ENCODE measurements at places on chromosomes 3 and 15.

DNA sequence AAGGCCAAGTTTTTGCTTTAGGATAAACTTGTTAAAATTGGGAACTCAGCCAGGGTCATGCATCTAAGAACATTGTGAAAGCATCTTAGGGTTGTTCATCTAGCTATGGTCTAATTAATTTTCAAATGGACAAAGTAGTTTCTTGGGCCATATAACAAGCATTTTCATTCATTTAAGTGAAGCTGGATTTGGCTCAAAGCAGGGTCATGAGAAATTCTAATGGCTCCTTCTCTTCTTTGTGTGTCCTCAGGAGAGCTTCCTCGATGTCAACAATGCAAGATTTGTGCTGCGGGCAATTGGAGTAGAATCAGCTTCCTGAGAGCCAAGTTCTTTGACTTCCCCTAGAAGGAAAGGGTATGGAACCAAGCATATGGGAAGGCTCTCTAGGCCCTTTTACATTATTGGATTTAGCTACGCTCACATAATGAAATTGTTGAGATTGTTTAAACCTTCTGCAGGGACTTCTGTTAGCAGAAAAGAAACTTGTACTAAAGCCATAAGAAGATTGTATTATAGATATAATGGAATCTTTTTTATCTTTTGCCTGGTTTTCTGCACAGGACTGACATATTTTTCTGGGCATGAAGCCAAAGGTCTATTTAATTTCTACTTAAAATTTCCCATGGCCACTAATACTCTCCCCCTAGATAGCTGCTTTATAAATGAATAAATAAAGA is 1.8 kb upstream of the SAMMSON start:
- no peak for DNase-seq

DNA sequence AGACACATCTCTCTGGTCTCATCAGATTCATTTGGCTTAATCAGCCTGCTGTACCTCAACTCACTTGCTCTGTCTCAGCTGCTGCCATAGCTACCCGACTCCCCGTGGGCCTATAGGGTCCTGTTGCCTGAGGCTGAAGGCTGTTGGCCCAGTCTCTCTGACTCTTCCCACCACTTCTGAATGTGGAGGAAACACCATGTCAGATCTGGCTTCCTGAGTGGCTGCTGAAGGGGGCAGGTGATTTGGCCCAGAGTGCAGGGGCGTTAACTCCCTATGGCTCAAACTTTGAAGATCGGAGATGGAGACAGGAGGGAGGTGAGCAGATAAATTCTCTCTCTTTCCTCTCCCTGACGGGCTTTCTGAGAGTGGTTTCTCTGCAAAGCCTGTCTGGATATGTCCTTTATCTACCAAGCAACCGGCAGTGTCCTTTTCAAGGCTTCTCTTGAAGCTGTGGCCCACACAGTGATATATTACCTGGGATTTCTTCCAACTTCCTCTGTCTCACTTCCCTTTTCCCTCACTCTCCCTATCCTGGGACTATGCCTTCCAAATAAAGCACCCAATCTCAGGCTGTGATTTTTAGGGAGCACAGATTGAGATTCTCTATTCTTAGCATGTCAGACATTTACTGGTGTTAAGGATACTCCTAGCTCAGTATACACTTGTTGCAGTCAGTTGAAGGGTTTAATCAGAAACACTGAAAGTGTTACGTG is 334.9 kb upstream of the TBC1D5 start:
- DNase-seq, result no peak

DNA sequence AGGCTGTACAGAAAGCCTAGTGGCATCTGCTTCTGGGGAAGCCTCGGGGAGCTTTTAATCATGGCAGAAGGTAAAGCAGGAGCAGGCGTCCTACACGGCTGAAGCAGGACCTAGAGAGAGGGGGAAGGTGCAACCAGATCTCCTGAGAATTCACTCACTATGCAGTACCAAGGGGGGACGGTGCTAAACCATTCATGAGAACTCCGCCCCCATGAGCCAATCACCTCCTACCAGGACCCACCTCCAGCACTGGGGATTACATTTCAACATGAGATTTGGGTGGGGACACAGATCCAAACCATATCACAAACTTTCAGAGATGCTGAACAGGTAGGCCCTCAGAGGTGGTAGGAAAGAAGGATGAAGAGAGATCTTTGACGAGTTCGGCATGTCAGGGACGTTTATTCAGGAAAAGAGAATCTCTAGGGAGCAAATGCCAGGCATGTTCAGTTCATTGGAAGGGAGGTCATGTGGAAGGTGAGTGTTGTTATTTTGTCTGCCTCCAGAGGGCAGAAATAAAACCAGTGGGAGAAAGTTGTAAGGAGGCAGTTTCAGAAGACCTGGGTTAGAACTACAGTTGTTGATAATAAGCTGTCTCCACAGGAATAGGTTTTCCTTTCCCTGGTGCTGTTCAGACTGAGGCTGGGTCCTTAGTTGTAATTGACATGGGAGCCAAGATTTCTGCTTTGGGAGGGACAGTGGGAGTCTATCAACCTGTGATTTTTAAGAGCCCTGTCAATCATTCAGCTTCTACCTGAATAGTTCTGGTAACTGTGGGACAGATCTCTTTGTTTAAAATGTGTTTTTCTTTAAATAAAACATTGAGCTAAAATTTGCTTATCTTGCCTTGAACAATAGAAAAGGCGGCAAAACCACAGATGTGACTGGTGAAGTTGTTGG is 4.3 kb upstream of the FNDC3B start:
- DNase-seq, result no peak

- no peak for DNase-seq
These were observed 255.2 kb downstream of the LSAMP start for GRCh38 chr3:116190095-116190494.

- DNase-seq, result no peak
These were observed 303.0 kb upstream of the TPRG1 start for GRCh38 chr3:188868803-188869202.

GRCh38 chr3:56823984-56824703 is 22.4 kb upstream of the ARHGEF3 start:
- DNase-seq, result no peak

- no peak for DNase-seq
These were observed 770.6 kb upstream of the CFAP20DC start for GRCh38 chr3:59820352-59820934.

- DNase-seq, result no peak
These were observed 8.2 kb downstream of the TPM1 start for GRCh38 chr15:63050731-63051155.

- no peak for DNase-seq
These were observed 114.3 kb upstream of the MEF2A start for GRCh38 chr15:99451484-99451883.

DNA sequence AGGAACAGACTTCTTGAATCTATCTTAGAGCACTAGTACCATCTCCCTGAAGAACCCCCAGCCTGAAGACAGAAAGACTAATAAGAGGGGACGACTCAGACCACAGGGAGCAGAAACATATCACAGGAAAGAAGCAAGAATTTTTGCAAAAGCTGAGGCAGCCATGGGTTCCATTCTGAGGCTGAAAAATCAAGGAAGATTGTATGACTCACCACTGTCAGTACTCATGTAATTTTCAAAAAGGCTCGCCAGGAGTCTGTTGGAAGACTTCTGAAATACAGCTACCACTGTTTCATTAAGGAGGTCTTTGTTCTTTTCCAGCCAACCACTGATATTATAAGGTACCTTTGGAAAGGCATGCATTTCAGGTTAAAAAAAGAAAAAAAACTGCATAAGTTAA is 47.5 kb downstream of the MYH15 start:
- no peak for DNase-seq

DNA sequence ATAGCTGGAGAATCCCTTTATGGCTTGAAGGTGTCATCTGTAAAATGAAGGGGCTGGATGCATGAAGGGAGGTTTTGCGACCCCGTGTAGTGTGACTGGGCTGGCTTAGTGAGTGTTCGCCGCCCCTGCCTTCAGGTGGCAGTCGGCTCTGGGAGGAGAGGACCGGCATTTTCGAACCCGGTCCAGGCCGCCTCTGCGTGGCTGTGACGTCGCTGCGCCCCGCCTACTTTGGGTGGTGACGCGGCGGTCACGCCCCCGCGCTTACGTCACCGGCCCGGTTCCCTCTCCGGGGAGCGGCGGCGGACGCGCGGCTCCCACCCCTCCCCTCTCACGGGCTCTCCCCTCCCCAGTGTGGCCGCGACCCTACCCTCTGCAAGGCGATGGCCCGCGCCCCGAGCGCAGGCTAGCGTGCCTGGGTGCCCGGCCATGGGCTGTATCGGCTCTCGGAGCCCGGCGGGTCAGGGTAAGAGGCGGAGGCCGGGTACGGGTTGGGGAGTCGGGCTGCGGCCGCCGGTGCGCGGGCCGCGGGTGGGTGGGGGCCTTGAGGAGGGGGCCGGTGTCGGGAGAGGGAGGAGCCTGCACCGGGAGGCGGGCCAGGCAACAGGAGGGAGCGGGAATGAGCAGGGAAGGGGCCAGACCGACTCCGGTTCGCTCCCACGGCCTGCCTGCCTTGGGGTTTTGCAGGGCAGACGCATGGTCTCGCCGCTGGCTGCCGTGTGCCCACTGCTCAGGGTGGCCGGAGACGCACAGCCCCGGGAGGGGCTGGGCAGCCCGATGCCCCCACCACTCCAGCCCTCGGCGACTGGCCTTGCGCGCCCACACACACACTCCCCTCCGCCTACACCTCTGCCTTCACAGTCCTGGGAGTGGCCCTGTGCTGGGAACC is 1.5 kb upstream of the FAM131A start:
- no peak for DNase-seq

DNA sequence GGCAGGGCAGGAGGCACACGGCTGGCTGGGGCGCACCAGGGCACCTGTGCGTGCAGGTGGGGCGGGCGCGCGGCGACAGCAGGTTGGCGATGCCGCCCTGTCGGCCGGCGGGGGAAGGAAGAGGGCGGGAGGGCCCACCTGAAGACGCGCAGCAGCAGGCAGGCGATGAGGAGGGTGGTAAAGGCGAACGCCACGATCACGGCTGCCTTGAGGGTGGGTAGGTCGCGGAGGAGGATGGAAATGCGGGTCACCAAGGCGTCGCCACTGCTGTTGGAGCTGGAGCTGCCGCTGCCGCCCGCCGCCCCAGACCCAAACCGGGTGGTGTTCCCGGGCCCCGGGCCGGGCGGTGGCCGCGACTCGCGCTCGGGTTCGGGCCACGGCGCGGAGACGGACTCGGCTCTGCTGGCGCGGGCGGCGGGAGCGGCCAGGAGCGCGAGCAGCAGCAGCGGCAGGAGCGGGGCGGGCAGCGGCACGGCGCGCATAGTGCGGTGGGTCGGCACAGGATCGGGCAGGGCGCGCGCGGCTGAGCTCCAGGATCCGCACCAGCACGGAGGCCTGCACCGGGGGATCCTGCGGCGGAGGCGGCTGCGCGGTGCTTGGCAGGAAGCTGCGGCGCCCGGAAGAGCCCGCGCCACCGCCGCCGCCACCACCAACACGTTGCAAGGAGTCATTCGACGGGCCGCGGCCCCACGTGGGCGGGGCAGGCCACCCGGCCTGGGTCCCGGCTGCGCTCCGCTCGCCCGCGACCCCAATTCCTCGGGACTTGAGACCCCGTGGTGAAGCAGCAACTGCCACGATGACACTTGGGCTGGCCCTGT is at the start of gene FAM174B:
Gene FAM174B, minus strand, starts transcription at position 598 of the 818 bp plus-strand sequence.
- DNase-seq, result no peak

DNA sequence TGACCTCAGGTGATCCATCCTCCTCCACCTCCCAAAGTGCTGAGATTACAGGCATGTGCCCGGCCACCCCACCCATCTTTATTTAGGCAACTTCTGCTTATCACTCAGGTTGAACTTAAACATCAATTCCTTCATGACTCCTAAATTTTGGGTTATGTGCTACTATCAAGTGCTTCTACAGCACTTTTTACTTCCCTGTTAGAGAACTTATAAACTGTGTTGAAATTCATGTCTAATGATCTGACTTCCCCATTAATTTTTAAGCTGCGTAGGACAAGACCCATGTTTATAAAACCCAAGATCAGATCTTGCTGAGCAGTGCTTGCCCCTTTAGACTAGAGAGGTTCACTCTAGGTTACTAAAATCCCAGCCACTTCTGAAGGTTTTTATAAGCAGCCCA is 266.2 kb upstream of the TPRG1 start:
- DNase-seq, result no peak

DNA sequence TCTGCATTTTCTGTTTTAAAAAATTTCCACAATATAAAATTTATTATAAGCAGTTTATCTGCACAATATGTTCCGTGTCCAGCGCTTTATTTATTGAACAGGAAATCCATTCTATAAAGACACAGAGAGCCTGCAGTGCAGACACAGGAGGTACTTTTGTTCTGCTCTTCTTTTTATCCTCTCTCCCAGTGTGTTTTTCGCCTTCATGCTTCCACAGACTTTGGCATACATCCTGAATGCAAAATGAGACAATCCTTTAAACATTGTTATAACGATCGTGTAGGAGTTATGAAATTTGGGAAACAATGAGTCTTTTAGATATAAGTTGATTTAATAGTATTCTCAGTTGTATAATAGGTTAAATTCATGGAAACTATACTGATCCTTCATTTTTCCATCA is 749.2 kb downstream of the NAALADL2 start:
- no peak for DNase-seq

- DNase-seq, result no peak
These were observed 56.2 kb upstream of the PTPRG start for GRCh38 chr3:61505197-61505596.

GRCh38 chr3:195899701-195900435 is 8.5 kb downstream of the TNK2 start:
- DNase-seq, result no peak

- no peak for DNase-seq
These were observed 19.5 kb upstream of the CDCP1 start for GRCh38 chr3:45165497-45166283.

DNA sequence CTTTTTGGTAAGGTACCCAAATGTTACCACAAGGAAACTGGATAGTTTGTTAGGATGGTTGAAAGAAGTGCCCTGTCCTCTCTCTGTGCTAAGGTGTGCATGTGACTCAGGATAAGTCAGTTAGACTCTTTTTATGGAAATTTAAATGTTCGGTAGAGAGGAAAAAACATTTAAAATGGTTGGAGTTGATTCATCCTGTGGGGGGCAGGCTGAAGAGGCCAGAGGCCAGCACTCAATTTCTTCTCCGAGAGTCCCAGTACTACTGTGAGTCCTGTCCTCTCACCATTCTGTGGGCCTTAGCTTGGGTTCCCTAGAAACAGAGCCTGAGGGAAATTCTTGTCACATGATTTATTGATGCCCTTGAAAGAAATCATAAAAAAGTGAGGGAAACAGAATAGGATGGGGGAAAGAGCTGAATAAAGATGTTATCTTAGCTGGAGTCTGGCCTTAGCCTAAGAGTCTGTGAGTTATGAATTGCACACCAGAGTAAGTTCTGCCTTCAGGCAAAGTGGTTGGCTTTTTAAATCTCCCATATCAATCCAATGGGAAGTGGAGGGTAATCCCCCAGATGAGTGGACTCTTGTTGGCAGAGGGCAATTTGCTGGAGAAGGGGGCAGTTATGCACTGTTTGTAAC is 106.5 kb upstream of the GALNT15 start:
- no peak for DNase-seq

GRCh38 chr3:102059145-102059943 is 210.0 kb downstream of the NFKBIZ start:
- DNase-seq, result no peak

DNA sequence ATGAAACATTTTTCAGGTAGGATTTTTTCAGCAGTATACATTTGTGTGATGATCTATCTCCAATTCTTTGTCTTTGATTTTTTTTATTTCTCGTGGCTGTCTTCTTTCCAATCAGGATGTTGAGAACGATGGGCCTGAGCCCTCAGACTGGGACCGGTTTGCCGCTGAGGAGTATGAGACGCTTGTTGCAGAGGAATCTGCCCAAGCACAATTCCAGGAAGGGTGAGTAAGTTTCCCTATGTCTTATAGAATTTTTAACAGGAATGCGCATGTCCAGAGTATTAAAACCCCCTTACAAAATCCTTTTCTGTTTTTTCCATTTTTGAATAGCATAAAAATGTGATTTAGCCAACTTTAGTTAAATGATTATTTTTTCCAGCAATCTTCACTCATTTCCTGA is 90.0 kb downstream of the MSL2 start:
- DNase-seq, result no peak

- no peak for DNase-seq
These were observed 194.0 kb upstream of the LMCD1 start for GRCh38 chr3:8307545-8308110.
